ENCODE measurements at places on chromosomes 7 and 10.

DNA sequence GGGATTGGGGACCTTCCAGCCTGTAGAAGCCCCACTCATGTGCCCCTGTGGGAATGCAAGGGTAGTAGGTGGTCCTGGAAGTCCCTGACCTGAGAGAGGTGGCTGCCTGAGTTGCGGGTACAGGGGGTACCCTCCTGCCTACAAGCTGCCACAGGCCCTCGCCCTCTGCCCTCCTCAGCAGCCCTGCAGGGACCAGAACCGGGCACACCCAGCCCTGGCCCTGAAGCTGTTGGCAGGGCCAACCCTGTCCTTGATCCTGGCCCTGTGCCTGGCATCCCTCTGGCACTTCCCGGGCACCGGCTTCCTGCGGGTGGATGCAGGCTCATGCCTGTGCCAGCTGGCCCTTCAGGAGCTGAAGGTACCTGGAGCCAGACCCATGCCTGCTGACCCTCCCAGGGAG, 54.9 kb upstream of the ELN start:
- DNase-seq, result no peak

- no peak for DNase-seq
These were observed 114.6 kb upstream of the LRRTM3 start for GRCh38 chr10:66811211-66811610.

- DNase-seq, result no peak
These were observed 77.8 kb downstream of the ATAD1 start for GRCh38 chr10:87740254-87740655.

- no peak for DNase-seq
These were observed 1093.4 kb downstream of the SORCS3 start for GRCh38 chr10:105734479-105734878.

DNA sequence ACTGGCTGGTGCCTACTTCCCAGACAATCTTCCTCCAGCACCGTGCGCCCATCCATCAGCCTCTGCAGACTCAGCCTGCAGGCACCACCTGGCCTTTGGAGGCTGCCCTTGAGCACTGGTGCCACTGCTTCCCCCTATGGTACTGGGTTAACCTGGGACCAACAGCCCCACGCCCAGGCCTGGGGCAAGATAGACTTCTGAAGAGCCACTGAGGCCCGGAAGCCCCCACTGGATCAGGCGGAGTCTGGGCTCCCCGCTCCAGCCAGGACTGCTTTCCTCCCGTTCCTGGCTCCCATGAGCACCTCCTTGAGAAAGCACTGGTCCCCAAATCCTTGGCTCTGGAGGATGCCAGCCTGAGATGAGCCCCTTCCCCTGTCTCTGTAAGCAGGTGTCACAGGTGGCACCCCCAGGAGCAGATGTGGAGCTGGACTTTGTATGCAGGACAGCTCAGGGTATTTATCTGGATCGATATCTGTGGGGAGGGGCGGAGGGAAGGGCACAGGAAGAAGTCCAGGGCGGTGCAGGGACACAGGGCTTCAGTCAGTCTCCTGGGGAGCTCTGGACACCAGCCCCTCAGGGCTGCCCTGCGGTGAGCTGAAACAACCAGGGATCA, 206.5 kb upstream of the PPP2R2D start:
- DNase-seq, result no peak

GRCh38 chr7:21763818-21764217, 181.9 kb downstream of the CDCA7L start:
- DNase-seq, result no peak

DNA sequence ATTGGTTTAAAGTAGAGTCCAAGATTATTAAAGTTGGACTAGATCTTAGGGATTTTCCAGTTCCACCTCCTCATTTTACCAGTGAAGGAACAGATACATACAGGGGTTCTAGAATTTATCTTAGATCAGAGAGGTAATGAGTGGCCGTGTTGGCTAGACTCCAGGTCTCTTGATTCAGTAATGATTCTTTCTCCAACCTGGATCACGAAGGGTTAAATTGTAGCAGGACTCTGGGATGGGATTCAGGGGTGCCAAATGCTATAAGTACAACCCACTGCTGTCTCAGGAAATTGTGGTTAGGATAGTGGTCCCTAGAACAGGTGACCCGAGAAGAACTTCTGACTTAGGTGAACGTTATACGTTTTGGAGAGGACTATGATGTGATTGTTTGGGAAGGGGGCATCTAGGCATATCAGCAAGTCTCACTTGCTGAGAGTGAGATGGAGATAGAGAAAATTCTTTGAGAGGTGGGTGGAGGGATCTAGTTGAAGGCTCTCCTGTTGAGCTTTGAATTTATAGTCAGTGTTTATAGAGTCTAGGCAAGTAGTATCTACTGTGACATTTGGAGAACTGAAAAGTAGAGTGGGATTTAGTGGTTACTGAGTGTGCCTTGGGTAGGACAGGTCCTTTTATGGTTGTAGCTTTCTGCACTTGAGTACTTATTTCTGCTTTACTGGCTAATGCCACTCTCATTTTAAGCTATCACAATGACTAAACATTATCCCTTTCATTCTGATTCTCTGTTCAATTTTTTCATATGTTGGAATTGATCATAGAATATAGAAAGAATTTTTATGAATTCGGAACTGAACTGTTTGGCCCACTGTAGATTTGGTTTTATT, 58.3 kb downstream of the ST7 start:
- no peak for DNase-seq

- peak; percentile 56 for DNase-seq
These were observed 21.3 kb downstream of the TMEM176B start for GRCh38 chr7:150778738-150779301.

- DNase-seq, result no peak
These were observed 248.1 kb downstream of the LRMDA start for GRCh38 chr10:75679536-75679935.

DNA sequence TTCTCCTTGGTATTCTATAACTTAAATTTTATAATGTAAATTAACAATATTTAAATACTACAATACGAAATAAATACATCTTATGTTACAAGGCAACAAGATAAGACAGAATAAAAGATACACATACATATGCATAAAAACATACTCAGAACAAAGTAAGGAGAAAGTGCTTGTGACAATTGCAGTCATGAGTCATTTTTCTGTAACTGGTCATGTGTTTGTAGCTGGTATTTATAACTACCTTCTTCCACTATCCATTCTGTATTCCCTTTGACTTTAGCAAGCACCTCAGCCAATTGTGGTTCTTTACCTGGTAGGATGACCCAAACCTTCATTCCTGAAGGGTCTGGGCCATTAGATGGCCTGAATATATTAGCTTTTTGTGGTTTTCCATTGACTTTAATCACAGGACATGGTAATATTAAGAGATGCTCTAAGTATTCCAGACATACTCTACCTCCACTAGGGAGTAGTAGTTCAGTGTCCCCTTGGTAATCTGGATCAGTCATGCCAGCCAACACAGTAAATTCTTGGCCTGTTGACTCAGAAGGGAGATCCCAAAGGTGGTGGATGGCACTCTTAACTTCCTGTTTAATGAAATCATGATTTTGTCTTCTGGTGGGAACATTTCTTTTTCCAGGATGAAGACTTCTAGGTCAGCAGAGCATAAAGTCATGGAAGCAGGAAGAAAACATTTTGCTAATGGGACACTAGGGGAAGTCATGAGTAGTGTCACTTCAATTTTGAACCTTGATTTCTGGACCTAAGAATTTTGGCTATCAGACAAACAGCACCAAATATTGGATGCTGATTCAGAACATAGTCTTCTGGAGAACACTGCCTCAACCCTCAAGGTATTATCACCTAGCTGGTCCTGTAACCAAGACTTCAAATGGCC, 733.7 kb upstream of the IGFBP3 start:
- no peak for DNase-seq

DNA sequence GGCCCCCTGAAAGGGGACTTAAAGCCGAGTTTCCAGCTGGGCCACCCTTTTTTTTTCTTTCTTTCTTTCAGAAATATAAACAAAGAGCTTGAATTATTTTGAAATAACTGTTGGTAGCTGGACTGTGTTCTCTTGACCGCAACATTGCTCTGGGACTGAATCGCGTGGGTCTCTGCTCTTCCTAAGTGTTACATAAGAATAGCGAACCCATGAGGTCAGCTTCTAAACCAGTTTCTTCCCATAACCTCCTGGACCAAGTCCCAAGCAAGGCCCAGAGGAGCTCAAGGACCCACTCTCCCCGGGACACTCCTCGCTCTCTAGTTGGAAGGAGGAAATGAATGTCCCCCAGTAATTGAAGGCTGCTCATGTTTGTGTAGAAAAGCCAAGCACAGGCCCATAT, 91.1 kb downstream of the CXCL12 start:
- DNase-seq, result no peak

DNA sequence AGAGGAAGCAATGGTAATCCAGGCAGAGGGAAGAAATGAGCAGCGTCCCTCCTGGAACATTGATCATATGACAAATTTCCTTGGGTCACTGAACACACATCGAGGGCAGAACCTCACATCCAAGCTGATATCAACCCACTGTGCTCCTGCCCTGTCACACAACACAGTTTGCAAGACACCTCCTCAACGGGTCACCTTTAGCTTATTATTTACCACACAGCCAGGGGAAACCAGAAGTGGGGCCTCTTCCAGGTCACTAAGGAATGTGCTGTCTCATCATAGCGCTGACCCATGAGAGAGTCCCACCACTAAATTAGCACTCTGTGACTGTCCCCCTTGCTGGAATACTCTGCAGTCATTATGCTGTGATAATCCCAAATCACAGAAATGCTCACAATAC, 69.7 kb upstream of the PPP1R3C start:
- no peak for DNase-seq

GRCh38 chr10:70474780-70475179, 3.8 kb upstream of the PALD1 start:
- DNase-seq, result no peak

DNA sequence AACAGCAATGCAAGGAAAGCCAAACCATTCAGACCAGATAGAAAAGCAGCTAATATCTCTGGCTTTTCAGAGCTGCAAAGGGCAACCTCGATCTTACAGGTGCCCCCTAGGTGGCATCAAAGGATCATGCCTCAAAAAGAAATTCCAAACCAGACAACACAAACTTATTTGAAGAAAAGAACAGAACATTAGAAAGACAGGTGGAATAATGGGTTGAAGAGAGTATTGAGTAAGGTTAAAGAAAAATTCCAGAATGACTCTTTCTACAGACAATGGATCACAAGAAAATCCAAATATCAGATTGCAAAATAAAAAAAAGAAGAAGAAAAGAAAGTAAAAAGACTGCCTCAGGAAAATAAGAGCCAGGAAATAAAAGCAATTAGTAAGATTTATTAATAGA, 213.7 kb downstream of the ELMO1 start:
- no peak for DNase-seq

DNA sequence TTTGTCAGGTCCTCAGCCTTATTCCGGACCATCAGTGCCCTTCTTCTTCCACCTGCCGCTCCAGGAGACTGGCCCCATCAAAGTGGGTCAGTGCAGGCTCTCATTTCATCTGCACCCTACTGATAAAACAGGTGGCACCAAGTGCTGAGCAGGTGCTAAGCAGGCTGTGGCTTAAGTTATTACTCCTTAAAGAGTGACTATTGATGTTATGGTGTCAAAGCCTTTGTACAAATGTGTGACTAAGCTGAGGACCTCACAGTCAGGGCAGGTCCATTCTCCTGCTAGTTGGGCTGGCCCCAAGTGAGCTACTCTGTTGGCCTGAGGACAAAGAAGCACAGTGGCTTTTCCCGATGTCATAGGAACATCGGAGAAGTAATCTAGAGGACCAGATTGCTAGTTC, 11.2 kb upstream of the CALD1 start:
- DNase-seq, result no peak

DNA sequence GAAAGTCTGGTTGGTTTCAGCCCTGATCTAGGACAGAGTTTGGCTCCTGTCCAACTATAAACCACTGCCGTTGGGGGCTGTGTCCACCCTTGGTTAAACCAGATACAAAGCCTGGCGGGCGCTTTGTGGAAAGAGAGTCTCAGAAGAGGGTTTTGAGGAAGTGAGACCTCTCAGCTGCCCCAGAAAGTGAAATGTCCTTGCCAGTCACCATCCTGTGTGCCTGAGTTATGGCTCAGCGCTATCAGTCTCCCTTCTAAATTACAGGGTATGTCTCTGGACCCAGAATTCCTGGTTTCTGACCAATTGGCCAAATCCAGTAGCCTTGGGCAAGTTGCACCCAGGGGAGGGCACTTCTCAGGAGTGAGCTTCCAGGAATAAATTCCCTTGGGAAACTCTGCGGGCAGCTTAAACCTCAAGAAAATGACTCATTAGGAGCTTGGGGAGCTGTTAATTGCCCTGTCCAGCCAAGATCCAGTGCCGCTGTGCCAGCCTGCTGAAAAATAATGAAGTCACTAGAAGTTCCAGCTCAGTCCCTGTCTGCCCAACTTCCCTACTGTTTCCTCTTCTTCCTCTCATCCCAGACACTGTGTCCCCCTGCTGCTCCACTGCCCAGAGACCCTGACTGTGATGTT, 66.7 kb upstream of the PDZD8 start:
- DNase-seq, result no peak

DNA sequence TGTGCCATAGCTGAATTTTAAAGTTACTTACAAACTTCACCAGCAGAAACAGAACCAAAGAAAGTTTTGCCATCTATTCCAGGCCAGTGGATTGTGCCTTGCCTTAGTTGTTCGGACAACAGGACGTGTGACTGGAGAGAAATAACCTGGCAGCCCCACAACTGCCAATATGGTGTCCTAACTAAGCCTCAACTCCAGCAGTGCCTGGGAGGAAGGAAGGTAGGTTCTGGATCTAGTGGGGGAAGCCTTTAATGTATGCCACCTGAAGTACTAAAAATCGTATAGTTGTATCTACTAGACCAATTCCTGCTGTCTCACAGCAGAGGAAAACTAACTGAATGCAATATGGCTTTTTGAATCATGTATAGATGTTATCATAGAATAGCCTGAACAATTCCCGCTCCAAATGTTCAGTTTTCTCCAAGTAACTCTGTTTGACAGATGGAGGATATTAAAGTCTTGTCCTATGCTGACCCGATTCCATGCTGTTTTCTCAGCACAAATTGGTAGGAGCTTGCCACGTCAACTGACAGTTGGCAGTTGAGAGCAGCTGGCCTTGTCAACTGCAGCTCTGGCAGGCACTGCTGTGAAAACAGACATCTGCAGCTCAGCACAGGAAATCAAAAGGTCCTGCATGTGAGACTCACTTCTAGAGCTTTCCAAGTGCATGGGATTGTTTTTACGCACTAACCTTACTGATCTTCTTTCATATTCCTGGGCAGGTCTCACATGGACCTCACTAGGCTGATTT, 84.5 kb upstream of the WNT16 start:
- DNase-seq, result no peak

GRCh38 chr7:65264258-65264657, 109.4 kb upstream of the ZNF92 start:
- no peak for DNase-seq

GRCh38 chr10:17785276-17785930, 23.7 kb upstream of the MRC1 start:
- DNase-seq, result no peak

- no peak for DNase-seq
These were observed 5.8 kb downstream of the FBH1 start for GRCh38 chr10:5895804-5896203.

DNA sequence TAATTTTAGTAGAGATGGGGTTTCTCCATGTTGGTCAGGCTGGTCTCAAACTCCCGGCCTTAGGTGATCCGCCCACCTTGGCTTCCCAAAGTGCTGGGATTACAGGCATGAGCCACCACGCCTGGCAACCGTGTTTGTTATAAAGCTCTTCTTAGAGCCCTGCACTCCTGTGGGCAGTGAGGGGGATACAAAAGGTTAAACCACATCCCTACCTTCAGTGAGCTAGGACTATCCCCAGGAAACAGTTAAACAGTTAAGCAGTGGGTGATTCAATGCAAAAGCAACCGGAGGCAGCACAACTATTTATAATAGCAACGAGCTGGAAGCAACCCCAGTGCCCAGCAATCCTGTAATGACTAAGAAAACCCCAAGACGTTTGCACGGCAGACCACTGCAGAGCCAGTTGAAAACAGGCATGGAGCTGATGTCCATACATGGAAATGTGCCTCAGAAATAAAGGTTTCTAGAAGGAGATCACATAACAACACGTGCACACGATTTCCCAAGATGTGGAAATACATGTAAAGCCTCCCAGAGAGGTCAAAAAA, 107.2 kb upstream of the LYZL2 start:
- no peak for DNase-seq

All from substantia nigra (tissue), 51 donors.